ENCODE measurements at places on chromosomes 1 and 21.

DNA sequence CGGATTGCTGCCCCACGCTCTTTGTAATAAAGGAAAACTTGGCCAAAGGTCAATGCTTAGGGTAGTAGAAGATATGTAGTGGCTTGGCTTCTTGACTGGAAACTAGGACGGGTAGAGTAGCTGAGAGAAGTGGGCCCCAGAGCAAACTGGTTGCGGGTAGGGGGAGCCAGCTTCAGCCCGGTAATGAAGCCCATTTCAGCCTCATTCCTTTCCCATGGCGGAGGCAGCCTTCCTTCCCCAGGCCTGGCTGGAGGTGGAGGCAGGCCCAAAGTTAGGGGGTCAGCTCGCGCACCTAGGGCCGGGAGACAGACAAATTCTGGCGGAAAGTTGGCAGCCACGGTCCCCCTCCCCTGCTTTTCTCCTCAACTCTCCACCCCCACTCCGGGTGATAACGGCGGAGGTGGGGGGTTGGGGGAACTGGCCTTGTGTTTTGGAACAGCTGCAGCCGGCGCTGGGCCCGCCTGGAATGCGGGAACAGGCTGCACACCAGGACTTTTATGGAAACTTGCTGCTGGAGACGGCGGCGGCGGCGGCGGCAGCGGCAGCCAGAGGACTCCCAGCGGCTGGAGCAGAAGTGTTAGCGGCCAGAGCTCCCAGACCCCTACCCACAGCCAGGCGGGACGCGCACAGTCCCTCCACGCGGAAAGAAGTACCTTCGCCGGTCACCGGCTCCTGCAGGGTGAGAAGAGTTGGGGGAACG lies at the start of gene NEXN:
TSS of gene NEXN (plus strand) at position 544 of the 700 bp plus-strand sequence. CDS start 27,483 bp downstream, outside the sequence.
- DNase-seq = no peak

- DNase-seq = no peak
Measured at GRCh38 chr1:50348449-50349241, 74.6 kb downstream of the DMRTA2 start.

- no peak for DNase-seq
Measured at GRCh38 chr21:39180429-39181019, 2.7 kb downstream of the PSMG1 start.

GRCh38 chr21:35537604-35538003 lies 488.5 kb upstream of the RUNX1 start:
- DNase-seq = no peak

DNA sequence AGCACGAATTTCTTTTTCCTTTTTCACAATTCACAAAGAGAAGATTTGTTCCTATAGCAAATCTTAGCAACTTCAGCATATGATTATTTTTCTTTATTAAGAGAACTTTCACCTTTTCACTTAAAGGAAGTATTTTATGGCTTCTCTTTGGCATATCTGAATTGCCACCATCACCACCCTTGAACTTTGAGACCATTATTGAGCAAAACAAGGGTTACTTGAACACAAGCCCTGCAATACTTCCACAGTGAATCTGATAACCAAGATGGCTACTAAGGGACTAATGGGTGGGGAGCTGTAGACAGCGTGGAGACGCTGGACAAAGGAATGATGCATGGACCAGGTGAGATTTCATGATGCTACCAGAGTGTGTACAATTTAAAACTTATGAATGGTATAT lies 815.0 kb downstream of the LRRIQ3 start:
- DNase-seq = no peak

GRCh38 chr1:176885751-176886150 lies 278.8 kb downstream of the ASTN1 start:
- DNase-seq = no peak

DNA sequence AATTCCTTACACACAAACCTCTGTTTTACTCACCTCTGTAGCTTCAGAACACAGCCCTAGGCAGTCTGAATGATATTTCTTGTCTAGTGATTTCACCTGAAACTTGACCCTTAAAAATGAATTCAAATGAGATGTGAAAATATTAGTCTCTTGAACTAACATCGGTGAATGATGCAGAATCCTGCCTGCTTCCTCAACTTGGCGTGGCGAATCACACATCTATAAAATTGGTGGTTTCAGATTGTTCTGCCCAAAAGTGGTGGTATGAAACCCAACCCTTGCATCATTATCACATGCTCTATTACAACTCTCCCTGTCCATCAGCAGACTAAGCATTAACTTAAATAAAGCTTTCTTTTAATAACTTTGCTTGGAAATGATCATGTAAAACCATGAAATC lies 26.9 kb upstream of the C1orf21 start:
- no peak for DNase-seq

- no peak for DNase-seq
Measured at GRCh38 chr1:196305216-196305615, 303.0 kb downstream of the KCNT2 start.

GRCh38 chr1:3814065-3814464 lies 17.8 kb upstream of the LRRC47 start:
- DNase-seq = no peak

DNA sequence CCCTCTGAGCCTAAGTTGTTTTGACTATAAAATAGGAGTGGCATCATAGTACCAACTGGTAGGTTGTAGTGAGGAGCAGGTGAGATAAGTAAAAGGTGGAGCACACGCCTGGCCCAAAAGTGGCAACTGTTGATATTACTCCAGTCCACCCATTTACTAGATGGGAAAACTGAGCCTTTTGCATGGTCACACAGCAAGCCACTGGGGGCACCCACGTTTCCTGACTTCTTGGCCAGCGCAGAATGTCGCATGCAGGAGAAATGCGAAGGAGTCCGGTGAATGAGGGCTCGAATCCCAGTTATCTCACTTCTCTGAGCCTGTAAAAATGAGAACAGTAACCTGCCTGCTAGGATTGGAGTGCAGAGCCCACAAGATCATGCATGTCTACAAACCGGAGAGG lies 20.8 kb downstream of the GRHL3 start:
- no peak for DNase-seq

DNA sequence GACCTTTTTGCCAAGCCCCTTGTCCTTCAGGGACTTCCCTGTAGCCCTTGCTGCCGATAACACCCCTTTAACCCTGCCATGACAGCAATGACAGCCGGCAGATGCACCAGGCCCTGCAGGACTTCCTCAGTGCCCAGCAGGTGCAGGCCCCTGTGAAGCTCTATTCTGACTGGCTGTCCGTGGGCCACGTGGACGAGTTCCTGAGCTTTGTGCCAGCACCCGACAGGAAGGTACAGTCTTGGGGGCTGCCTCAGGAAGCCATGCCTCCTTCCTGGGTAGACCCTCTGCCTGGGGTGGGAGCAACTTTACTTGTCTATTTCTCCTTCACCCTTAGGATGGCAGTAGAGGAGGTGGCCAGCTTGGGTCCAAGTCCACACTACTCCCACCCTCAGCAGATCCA lies 16.1 kb upstream of the PADI6 start:
- no peak for DNase-seq

GRCh38 chr1:229365569-229365968 lies 22.7 kb upstream of the CCSAP start:
- DNase-seq = no peak

GRCh38 chr1:109531380-109531779 lies 8.3 kb upstream of the GPR61 start:
- no peak for DNase-seq

DNA sequence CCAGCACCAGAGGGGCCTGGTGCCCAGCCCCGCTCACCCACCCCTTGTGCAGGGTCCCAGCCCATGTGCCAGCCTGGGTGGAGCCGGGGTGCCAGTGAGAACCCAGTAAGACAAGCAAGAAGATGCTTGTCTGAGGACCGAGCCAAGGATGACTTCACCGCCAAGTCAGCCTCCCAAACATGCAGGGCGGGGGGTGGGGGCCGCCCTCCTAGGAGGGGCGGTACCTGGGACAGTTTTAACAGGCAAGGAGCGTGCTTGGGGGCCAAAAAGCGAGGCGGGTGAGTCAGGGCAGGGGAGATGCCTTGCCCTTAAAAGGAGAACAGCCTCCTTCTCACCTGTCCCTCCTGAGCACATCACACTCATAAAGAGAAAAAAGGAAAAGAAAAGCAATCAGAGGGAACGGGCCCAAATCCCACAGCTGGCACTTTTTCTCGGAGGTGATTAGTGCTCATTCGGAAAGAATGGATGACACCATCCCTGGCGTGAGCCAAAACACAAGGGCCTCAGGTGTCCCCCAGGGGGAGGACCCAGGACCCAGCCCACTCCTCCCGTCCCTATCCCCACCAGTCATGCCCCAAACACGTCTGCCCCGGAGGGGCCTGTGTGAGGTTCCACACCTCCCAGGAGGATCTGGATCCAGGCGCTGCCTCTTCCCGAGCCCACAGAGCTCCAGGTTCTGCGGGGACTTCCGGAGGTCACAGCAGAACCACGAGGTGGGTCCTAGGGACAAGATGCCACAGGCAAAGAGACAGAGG lies 77.6 kb upstream of the IFFO2 start:
- DNase-seq = no peak

DNA sequence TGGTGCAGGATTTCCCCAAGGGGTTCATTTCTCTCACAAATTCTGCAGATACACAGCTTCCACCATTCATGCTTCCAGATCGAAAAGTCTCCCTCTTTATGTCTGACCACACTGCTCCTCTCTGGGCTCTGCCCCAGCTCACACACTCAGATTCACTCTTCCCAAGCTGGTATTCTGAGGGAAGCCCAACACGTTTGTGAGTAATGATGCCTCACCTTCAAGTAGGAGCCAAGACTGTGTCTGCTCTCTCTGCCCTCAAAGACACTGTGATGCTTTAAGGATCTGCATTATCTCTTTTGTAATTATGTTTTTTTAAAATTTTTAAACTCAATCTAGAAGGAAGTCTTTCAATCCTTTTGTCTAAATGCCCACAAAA lies 19.8 kb downstream of the PRAMEF11 start:
- DNase-seq = no peak

GRCh38 chr1:164466429-164466828 lies 92.6 kb upstream of the PBX1 start:
- no peak for DNase-seq

DNA sequence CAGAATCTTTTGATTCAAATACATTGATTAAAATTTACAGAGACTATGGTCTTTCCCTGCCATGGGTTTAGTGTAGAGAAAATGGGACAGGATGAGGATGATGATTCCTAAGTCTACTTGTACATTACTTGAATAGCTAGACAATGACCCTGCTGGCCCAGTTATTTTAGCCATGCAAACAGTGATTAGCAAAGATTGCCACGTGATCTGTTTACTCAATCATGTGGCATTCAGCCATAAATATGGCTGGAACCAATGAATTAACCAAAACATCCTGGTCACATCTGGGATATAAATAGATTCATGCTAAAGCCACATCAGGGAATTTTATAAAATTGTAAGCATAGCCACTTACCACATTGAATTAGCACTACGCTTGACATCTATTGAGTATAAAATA lies 167.3 kb downstream of the PBX1 start:
- DNase-seq = no peak

DNA sequence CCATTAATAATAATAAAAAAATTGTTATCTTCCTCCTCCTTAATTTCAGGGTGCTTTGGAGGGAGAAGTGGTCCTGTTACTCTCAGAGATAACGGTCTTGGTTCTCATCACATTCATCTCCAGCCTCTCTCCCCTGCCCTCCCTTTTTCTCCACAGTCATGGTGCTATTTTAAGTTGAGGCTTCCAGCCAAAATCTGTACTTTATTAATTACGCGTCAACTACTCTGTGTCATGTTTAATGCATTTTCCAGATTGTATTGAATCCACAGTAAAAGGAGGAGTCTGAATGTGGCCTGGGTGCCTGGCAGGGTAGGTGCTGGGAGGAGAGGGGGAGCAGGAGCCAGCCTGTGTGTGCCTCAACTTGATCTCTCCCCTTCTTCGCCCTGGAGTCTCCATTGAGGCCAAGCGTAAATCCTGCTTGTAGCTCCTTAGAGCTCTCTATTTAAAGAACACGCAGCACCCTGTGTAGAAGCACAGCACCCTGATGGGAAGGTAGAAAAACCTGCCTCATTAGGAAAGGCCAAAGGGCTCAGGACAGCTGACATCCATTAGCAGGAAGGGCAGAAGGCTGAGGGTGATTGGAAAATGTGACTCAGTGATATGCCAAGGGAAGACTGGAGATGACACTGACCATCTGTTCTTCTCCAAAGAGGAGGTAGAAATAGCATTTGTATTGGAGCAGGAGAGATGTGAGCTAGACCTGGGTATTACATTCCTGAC lies 82.4 kb downstream of the PLXNA2 start:
- DNase-seq = peak; percentile 94

DNA sequence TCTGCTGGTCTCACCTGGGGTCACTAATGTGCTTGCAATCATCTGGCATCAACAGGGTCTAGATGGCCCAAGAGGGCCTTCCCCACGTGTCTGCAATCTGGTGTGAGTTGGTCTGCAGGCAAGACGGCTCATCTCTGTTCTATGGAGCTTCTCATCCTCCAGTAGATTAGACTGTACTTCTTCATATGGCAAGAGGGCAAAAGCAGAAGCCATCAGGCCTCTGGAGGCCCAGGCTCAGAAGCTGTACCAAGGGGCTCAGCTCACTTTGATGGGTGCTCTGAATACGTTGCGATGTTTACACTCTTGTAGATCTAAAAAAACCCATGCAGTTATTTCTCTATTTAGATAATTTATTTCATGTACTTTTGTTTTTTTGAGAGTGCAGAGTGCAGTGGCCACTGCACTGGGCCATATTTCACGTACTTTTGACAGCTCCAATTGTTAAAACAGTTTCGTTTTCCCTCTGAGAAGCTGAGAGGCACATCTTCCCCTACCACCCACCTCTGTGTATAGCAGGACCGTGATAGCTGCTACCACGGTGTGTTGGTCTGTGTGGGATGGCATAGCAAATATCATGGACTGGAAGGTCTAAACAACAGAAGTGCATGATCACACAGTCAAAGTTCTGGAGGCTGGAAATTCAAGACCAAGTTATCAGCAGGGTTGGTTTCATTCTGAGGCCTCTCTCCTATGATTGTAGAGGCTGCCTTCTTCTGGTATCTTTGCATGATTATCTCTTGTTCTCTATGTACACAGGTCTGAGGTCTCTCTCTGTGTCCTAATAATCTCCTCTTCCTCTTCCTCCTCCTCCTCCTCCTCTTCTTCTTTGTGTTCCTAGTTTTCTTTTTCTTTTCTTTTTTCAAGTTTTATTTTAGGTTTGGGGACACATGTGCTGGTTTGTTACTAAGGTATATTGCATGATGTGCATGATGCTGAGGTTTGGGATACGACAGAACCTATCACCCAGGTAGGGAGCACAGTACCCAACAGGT lies 17.0 kb downstream of the CITED4 start:
- DNase-seq = no peak

- no peak for DNase-seq
Measured at GRCh38 chr1:199778324-199778955, 249.1 kb upstream of the NR5A2 start.

DNA sequence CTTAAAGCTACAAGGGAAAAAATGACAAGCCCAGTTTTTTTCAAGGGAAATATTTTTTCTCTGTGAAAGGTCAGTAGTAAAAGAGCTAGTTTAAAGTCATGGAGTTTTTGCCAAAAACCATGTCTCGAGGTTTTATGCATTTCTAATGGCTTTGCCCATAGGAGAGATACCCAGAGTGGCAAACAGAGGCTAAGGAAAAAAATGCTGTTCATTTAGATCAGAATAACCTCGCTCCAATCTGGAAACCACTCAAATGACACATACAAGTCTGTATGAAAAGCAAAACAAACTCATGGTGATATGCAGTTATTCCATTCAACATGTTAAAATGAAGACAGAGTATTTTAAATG lies 36.9 kb upstream of the EDEM3 start:
- DNase-seq = no peak

All from cerebellar nuclear complex (tissue), 1 donor.